ENCODE measurements at places on chromosomes 3 and 15.

DNA sequence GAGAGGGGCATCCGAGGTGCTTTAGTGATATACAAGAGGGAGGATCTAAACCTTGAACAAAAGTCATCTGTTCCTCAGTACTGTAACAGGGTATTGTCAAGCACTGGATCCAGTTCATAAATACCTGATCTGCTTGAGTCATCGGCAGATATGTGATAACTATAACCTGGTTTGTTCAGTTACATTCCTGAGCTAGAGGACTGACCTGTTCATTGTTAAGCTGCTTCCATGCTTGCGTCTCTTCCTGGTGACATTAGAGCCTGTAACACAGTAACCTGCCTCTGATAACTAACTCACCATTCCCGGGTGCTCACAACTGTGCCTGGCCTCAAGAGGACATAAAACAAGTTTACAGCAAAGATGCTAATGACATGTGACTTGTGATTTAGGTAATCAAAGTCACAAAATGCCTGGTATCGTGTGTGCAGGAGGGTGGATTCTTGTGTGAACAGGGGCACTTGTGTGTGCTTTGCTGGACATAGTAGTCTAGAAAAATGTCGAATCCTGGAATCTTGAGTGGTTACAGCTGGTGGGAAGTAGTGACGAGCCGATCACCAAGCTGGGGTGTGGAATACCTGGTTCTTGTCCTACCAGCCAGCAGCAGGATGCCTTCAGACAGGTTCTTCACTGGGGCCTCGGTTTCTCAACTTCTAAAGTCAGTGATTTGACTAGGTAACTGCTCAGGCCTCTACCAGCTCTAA, 30.9 kb upstream of the POLR2M start:
- DNase-seq: no peak

- no peak for DNase-seq
Observed at GRCh38 chr3:44074181-44074580, 167.5 kb upstream of the TOPAZ1 start.

DNA sequence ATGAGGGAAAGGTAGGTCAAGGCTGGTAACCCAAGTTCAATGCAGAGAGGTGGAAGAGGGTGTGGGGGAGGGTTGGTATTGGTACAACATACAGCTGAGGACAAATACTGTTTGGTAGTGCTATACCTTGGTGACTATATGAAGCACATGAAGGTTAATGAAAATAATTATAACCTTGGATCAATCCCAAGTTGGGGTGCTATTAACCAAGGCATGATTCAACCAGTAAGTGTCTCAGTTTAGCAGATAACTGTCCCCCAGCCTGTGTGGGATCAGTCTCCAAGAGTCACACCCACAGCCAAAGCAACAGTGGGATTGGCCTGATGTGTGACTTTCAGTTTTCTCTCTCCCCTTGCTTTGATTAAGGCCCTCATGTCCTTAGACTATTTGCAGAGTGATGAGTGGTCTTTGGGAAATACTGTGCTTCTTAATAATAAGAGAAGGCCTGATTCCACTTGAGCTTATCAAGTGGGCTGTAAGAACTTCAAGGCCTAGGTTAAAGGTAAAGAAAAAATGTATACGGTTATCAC, 80.8 kb downstream of the EOMES start:
- no peak for DNase-seq

- DNase-seq: no peak
Observed at GRCh38 chr3:11126653-11127052, 27.6 kb upstream of the HRH1 start.

DNA sequence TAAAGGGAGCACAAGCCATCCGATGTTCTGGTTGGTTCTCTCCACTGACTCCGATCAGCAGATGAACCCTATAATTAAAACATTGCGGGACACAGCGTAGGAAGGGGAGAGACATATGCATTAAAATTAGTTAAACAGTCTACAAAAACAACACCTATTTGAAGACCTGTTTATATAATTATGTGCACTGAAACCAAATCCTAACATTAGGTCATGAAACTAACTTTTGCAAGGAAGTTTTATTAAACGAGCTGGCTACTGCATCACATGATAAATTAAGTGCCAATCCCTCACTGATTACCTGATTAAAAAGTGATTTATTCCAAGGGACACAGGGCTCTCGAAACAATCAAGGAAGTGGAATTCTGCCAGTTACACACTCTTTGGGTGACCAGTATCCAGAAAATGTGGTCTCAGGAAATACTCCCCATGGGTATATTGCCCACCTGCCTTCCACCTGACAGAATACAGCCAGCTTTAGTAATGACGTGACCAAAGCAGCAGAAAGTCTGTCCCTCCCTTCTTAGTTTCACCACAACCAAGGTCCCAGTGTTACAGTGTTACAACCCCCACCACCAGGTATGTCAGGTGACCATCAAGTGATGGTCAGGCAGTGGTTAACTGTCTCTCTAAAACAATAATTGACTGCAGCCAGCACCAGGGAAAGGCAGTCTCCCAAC, 69.5 kb downstream of the HERC1 start:
- DNase-seq: no peak

DNA sequence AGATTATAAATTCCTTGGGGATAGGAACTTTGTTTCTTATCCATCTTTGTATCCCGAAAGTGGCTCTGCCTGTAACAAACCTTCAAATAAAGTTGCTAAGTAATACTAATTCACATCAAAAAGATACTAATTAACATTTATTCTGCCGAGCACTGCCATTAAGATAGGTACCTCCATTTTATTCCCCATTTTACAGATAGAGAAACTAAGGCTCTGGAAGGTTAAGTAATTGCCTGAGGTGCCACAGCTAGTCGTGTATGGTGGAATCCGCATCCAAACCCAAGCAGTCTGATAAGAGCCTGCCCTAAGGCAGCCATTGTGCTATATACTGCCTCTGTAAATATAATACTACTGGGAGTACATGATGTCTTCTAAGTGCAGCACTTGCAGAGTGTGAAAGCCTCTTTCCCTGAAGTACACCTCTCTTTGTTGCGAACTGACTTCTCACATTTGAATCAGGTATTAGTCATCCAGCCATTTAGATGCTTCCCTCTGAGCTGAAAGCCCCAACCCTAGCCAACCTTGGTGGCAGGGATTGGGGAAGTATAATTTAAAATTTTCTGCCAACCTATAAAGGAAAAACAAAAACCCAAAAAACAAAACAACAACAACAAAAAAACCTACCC, 78.5 kb upstream of the CHD2 start:
- DNase-seq: no peak

GRCh38 chr15:81529481-81529880, 155.5 kb upstream of the TMC3 start:
- no peak for DNase-seq

DNA sequence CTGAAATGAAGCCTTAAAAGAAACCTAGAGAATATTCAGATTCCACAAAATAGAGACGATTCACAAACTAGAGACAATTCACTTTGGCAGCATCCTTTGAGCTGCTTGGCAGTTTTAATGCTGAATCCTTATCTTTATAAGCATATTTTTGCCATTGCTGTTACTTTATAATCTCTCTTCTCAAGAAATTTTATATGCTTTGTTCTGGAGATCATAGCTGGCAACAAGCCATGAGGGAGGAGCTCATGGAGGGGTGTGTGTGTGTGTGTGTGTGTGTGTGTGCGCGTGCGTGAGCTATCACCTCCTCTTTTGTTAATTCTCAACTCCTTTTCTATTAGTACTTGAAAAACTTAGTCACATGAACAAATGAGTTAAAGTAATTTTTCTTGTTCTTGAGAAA, 495.0 kb upstream of the RGMA start:
- no peak for DNase-seq

- DNase-seq: no peak
Observed at GRCh38 chr15:86802244-86802643, 722.6 kb downstream of the AGBL1 start.

DNA sequence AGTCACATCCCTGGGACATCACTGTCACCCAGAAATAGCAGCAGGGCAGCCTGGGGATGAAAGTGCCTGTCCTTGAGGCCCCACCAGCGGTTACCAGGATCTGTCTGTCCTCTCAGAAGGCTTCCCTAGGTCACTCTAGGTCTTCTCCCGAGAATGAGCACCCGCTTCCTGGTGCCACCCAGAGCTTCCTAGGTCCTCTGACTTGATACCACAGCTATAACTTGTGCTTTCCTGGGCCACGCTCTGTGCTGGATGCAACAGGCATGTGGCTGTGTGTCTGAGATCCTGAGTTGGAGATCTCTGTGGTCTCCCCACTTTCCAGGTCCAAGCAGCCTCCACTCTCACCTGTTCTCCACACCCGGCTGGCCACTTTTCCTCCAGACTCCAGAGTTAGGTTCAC, 25.8 kb downstream of the ARNT2 start:
- DNase-seq: no peak

- no peak for DNase-seq
Observed at GRCh38 chr3:21991061-21991460, 240.1 kb upstream of the ZNF385D start.

DNA sequence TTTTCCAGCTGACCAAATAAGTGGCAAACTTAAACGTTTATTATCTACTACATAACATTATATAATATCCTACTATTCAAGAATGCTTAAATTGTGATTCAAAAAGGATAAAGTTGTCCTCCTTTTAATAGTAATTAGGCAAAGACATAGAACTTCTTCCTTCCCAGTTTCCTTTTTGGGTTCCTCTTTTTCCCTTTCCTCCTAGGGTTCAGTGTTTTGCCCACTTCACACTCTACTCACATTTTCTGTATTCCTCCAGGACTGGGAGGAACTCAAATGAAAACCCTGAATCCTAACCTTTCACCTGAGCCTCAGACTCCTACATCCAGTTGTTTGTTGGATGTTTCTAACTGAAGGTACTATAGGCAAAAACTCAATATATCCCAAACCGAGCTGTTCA, 132.5 kb downstream of the PEAK1 start:
- no peak for DNase-seq
